Stimulated activated CD8-positive, alpha-beta memory T cell treated with anti-CD3 and anti-CD28 coated beads, Interleukin-4, amount 100 ng/mL, for 24 hours (primary cell): ENCODE measurements at places on chromosomes 1 and 21.

DNA sequence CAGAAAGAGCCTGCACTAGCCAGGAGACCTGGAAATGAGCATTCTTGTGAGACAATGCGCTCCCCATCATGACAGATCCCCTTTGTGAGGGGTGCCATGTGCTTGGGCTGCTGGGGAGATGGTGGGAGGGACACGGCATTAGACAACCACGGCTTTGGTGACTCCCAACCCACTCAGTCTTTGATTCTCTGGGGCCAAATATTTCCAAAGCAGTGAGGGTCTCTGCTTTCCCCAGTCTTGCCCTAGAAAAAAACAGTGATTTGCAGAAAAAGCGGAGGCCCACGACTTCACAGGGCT lies 10.2 kb downstream of the SLC45A3 start:
- no peak for DNase-seq

DNA sequence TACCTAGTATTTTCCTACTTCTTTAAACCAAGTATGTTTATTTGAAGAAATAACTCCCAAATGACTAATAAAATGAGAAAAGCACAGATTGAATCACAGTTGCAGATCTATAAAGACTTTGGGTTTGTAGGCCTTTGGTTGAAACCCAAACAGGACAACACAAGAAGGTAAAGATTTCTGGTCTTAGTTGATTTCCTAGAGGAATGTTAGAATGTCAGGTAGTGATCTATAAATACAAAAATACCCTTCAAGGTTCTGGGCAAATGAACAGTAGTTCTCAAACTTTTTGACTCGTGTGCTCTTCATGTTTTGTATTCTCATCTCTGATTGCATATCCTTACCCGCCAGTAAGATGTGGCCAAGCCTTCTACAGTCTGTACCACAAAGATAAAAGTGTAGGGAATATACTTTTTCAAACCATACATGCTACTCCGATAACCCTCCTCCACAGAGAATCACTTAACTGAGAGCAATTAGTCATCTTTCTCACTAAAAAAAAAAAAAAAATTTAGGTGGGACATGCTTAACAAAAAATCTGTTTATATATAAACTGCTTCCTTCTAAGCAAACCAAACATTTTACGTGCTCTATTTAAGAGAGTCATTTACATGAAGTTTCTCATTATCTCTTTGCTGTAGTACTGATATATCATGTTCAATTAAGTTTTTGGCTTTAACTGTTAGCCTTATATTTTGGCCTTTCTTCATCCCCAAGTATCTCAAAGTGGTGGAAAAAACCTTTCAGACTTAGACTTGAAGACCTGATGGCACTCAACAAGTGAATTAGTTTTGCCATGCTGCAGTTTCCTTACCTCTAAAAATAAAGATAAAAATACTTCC lies 36.0 kb downstream of the CNIH4 start:
- DNase-seq, result no peak

- DNase-seq, result no peak
These were observed 6.7 kb upstream of the VSIG8 start for GRCh38 chr1:159869173-159869572.

- no peak for DNase-seq
These were observed 1.4 kb upstream of the VAMP4 start for GRCh38 chr1:171743081-171743870.

GRCh38 chr1:109935451-109935900 lies 24.8 kb downstream of the CSF1 start:
- no peak for DNase-seq

DNA sequence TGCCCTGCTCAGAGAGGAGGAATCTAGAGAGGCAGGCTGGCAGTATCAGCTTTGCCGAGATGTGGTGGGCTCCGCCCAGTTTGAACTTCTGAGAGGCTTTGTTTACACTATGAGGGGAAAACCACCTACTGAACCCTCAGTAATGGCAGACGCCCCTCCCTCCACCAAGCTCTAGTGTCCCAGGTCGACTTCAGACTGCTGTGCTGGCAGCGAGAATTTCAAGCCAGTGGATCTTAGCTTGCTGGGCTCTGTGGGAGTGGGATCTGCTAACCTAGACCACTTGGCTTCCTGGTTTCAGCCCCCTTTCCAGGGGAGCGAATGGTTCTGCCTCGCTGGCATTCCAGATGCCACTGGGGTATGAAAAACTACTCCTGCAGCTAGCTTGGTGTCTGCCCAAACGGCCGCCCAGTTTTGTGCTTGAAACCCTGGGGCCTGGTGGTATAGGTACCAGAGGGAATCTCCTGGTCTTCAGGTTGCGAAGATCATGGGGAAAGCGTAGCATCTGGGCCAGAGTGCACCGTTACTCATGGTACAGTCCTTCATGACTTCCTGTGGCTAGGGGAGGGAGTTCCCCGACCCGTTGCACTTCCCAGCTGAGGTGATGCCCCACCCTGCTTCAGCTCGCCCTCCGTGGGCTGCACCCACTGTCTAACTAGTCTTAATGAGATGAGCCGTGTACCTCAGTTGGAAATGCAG lies 43.6 kb downstream of the C21orf91 start:
- peak; percentile 48 for DNase-seq

- no peak for DNase-seq
These were observed 5.9 kb downstream of the NID1 start for GRCh38 chr1:236059011-236059410.

DNA sequence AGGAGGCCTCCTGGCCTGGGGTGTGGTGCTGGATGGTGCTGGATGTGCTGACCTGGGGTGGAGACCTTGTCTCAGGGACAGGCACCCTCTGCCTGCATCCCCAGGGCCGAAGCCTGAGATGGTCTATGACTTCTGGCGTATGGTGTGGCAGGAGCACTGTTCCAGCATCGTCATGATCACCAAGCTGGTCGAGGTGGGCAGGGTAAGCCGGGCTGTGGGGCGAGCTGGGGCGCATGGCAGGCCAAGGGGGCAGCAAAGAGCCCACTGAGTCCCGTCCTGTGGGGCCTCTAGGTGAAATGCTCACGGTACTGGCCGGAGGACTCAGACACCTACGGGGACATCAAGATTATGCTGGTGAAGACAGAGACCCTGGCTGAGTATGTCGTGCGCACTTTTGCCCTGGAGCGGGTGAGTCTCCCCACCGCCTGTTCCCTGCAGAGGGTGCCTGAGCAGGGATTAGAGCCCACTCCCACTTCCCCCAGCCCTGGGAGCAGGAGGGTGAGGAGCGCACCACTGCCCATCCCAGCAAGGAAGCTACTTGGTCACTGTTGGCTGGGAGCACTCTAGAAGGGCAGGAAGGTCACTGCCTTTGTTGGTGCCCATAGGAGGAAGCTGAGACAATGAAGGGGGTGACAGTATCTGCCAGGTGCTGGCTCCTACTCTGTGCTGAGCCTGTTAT lies 75.2 kb downstream of the PTPRU start:
- DNase-seq, result no peak

DNA sequence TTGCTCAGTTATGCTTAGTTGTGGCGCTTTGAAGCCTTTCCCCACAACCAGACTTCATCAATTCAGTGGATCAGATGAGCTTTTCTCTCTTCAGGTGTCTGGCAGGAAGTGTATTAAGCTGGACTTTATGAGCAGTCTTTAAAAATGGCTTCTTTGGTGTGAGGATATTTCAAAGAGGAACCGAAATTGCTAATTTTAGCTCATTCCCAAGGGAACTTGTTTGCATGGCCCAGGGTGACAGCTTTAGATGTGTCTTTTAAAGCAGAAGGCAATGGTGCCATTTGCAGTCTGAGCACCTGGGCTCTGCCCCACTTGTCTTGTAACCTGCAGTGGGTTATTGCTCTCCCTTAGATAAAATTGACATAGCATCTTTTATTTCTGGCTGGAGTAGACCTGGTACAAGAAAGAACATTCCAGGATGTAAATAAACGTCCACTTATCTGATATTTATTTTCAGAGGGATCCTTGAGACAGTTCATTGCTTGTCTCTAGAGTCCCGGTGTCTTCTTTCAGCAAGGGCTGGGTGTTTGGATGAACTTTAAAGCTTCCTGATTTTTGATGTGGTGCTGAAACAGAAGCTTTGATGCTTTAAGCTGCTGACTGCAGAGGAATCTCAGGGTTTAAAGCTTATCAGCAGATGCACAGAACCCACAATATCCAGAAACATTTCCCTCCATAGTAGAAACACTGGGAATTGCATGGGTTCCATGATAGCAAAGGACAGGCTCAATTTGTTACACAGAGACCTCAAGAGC lies 241.7 kb downstream of the ADGRL2 start:
- no peak for DNase-seq

DNA sequence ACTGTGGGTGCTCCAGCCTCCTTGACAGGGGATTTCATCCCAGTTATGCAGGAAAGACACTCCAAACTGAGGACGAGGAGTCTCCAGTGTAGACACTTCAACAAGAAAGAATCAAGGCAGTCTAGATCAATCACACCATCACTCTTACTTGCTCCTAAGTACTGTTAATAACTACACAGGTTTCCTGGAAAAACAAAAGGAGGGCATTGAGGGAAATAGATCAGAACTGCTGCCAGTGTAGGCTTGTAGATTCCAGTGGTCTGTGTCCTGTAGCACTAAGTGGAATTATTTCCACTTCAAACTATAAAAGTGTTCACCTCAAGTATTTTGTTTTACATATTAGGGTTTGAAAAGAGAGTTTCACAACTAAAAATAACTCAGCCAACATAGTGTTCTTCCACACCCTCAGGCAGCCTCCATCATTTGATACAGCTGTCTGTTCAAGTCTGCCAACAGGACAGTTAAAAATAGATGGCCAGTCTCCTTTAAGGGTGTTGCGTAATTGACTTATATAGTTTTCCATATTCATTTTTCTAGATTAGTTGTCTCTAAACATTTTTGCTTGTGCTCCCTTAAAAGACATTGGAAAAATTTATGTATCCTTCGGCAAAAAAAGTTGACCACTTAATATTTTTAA lies 32.0 kb upstream of the AGL start:
- DNase-seq, result no peak

- DNase-seq, result no peak
These were observed 498 bp upstream of the CLCA2 start for GRCh38 chr1:86423473-86423872.

DNA sequence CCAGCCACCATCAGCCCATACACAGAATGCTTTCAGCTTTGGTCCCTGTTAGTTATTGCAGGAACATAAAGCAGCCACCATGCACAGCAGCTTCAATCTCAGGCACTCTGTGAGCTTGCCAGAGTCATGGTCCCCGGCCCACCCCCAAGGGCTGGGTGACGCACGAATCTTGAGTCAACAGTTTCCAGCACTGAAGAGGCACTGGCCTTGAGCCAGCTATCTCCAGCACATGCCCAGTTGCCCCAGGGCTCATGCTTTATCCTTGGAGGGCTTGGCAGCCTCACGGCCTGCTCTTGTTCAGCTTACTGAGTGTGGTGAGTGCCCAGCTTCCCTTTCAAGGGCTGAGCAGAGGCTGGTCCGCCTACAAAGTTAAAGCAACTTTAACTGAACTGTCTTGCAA lies 200.7 kb upstream of the RAB4A start:
- no peak for DNase-seq

GRCh38 chr1:8646189-8646588 lies 171.3 kb downstream of the RERE start:
- DNase-seq, result no peak

GRCh38 chr1:26887125-26887524 lies 3.0 kb downstream of the GPN2 start:
- DNase-seq, result no peak
